ENCODE measurements at places on chromosomes 16 and 17. TPM values are rescaled to one million over a fixed set of nuclear protein-coding genes. Genes with fewer than 3 reads are reported as not detected.

DNA sequence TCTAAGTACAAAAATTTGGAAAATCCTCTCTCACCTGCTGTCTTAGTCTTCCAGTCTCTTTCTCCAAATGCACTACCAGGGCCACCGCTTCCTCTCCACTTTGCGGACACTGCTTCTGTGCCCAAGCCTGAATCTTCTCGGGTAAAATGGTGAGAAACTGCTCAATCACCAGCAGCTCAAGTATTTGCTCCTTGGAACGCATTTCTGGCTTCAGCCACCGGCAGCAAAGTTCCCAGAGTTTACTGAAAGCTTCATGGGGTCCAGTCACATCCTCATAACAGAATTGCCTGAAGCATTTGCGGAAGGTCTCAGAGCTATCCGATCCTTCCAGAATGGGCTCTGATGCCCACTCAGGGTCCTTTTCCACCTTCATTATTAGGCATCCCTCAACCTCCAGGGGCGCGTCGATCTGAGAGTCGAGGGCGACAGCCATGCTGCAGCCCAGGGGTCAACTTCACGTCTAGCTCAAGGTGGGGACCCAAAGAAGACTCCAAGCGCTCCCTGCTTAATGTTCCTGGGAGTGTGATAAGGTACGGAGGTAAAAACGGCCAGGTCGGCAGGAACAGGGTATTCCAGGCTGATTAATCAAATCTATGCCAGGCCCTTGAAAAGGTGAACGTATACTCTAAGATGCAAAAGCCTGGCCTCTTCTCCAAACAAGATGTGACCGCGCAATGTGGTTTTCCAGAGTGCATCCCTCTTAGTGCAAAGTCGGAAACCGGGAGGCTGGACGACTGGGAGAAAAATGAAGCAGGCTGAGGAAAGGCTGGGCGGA is 763 bp downstream of the ZKSCAN2 start:
- no peaks in the 10 kb centered on the region for H3K36me3 ChIP-seq
- H3K4me1 ChIP-seq = peaks cover 22% of the 10 kb centered on the region
- H3K27me3 ChIP-seq = no peaks in the 10 kb centered on the region
- H3K27ac ChIP-seq = no peak overlapping the region
- peak overlapping the region; percentile 78 for H3K4me3 ChIP-seq

DNA sequence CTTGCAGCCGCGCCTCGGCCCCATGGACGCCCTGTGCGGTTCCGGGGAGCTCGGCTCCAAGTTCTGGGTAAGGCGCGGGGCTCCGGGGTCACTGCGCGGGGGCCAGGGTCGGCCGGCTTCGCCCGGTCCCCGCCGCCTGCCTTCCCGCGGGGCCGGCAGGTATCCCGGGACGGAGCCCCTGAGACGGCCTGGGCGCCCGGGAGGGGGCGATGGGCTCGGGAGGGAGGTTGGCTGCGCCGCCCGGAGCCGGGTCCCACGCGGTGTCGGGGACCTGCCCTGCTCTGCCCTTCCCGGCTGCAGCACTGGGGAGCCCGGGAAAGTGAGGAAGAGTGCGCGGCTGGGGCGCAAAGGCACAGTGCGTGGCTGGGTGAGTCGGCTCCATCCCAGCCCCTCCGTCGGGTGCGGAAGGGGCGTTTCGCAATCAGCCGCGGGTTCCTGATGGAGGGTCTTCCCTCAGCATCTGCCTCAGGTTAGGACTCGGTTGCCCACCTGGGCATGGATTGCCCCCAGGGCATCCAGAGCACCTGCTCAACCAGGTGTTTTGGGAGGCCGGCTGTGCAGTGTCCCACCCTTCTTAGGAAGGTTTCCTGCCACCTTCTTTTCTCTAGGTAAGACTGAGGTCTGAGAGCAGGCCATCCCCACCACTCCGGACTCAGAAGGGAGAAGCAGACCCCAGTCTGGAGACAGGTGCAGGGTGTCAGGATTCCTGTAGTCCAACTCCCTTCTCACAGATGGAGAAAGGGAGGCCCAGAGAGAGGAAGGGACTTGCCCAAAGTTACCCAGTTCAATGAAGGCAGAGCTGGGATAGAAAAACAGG is 442 bp downstream of the ABCC3 start:
- H3K4me3 ChIP-seq = peak overlapping the region; percentile 92
- no peaks in the 10 kb centered on the region for H3K36me3 ChIP-seq
- H3K4me1 ChIP-seq = peaks cover 49% of the 10 kb centered on the region
- H3K27me3 ChIP-seq = no peaks in the 10 kb centered on the region
- DNase-seq = no peak

DNA sequence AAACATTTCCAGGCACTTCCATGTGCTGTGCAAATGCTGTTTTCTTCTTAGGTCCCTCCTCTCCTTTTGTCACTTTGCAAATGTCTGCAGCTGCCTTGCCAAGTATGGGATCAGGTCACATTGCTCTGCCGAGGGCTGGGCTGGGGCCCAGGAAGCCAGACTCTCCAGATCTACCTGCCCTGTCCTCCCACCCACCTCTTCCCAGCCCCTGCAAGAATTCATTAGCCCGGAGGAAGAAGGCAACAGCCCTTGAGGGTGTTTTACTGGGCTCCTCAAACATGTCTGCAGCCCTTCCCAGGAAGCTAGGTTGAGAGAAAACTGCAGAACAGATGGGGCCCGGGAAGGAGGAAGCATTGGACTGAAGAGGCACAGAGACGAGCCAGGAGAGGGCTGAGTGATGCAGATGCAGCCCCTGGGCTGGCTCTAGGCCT is 47.1 kb downstream of the WSB1 start:
- no peak overlapping the region for H3K27ac ChIP-seq
- H3K4me1 ChIP-seq = peaks cover 6% of the 10 kb centered on the region
- no peaks in the 10 kb centered on the region for H3K27me3 ChIP-seq

DNA sequence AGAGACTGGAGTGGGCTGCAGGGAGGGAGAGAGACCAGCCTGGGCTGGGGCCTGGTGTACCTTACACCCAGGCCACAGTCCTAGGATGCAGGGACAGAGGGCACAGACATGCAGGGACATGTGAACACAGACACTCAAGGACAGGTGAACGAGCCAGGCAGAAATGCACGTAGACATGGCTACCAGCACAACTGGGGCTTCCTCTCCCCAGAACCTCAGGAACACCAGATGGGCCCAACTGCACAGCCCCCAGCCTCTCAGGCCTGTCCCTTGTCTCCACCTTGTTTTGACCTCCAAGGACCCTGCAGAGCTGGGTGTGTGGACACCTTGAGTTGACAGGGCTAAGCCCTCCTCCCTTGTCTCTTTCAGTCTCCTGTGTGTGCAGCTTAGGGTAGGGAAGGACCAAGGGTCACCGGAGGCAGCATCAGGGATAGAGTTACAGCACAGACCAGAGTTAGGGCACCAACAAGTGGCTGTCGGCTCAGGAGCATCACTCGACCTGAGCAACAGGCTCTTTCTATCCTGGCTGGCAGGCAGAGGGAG is 9.2 kb downstream of the SEZ6 start:
- DNase-seq = no peak
- H3K36me3 ChIP-seq = no peaks in the 10 kb centered on the region
- no peak overlapping the region for H3K27ac ChIP-seq
- no peaks in the 10 kb centered on the region for H3K27me3 ChIP-seq
- no peaks in the 10 kb centered on the region for H3K4me1 ChIP-seq

DNA sequence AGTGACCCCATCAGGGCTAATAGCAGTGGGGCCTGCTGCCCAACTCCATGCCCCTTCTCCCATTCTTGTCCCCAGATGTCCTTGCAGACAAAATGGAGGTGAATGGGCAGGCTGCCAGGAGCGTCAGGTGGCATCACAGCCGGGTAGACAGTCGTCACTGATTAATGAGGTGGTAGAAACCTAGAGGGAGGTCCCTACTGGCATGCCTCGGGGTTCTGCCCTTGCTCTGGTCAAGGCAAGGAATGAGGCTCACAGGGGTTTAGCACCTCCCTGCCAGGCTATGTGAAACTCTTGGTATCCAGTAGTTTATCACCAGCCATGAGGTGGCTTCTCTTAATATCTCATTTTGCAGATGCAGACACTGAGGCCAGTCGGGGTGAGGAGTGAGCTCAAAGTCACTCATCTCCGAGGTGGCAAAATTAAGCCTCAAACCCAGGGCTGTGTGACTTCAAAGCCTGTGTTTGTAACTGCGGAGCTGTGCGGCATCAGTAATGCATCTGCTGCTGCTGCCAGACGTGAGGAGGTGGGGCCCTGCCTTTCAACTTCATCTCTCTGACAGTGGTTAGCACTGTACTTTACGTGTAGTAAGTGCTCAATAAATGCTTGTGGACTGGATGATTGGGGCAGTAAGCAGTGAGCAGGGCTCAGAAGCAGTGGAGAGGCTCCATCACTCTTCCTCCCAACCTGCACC is 21.3 kb downstream of the RAI1 start:
- no peaks in the 10 kb centered on the region for H3K36me3 ChIP-seq
- peaks cover 61% of the 10 kb centered on the region for H3K4me1 ChIP-seq
- no peaks in the 10 kb centered on the region for H3K27me3 ChIP-seq
- no peak for DNase-seq
- H3K27ac ChIP-seq = no peak overlapping the region
- H3K4me3 ChIP-seq = no peak overlapping the region

GRCh38 chr16:12794486-12795387 is 8.9 kb downstream of the CPPED1 start:
- DNase-seq = peak; percentile 3
- H3K36me3 ChIP-seq = no peaks in the 10 kb centered on the region
- no peaks in the 10 kb centered on the region for H3K4me1 ChIP-seq
- H3K4me3 ChIP-seq = no peak overlapping the region
- no peak overlapping the region for H3K27ac ChIP-seq
- no peaks in the 10 kb centered on the region for H3K27me3 ChIP-seq

DNA sequence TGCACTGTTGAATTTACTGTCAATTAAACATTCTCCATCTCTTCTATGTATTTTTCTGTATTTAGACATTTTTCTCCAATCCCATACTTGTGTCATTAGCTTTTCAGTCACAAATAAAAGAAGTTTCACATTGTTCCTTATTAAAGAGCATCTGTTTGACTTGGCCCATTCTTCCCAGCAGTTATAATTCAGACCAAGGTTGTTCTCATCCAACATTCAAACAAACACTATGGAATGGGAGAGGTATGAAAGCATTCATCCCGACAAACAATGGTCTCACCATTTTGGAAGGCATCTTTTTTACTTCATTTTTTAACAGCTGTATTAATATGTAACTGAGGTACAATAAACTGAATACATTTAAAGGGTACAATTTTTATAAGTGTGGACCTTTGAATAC is 208.8 kb upstream of the MAF start:
- no peaks in the 10 kb centered on the region for H3K36me3 ChIP-seq
- no peak overlapping the region for H3K27ac ChIP-seq
- H3K4me3 ChIP-seq = no peak overlapping the region
- H3K27me3 ChIP-seq = no peaks in the 10 kb centered on the region

DNA sequence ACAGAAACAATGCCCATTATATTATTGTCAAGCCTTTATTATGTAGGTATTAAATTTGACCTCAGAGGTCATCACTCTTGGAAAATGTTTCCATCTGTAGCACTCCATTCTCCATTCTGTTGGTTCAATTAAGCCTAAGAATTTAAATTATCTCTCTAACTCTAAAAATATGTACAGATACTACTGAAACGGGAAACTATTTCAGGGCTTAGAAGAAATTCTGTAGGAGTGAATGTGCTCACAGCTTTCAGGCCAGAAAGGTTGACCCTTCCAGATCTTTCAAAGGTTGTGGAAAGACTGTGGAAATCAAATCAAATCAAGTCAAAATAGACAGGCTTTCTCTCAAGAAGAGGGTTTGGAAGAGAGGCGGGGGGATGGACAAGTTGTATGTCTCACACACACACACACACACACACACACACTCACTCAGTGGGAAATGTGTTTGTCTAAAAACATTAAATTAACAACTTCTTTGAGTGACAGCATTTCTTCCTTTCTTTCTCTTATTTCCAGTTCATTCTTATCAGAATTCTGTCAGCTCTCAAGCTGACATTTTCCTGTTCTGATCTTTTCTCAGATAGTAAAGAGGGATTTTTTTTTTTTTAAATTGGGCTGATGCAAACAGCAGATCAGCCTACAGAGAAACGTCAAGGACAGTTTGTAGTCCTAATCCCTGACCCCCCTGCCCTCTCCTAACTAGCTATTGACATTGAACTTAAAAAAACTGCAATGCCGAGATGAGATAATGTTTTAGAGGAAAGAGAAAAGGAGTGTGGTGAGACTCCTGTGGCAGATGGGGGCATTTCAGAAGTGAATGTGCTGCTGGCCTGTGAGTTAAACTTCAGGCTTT is 139.0 kb upstream of the ZFHX3 start:
- H3K4me1 ChIP-seq = no peaks in the 10 kb centered on the region
- H3K27ac ChIP-seq = no peak overlapping the region
- no peaks in the 10 kb centered on the region for H3K27me3 ChIP-seq

GRCh38 chr17:36980280-36980761 is 31.6 kb downstream of the AATF start:
- H3K4me3 ChIP-seq = no peak overlapping the region
- H3K36me3 ChIP-seq = no peaks in the 10 kb centered on the region
- H3K4me1 ChIP-seq = peaks cover 21% of the 10 kb centered on the region
- no peaks in the 10 kb centered on the region for H3K27me3 ChIP-seq
- no peak overlapping the region for H3K27ac ChIP-seq

DNA sequence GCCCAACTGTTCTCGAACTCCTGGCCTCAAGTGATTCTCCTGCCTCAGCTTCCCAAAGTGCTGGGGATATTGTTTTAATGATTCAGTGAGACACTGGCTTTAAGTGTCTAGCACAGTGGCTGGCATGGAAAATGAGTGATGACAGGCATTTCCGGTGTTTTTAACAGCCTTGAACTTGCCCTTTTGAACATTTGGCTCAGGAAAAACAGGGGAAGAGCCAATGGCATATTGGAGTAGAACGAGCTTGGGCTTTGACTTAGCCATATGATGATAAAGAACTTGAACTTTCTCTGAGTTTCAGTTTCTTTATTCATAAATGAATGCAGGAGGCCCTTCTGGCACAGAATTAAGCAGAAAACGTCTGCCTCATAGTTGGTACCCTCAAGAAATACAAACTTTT is 145.0 kb upstream of the HS3ST4 start:
- H3K4me1 ChIP-seq = no peaks in the 10 kb centered on the region
- no peaks in the 10 kb centered on the region for H3K36me3 ChIP-seq
- H3K27me3 ChIP-seq = no peaks in the 10 kb centered on the region
- no peak overlapping the region for H3K27ac ChIP-seq
- no peak for DNase-seq
- no peak overlapping the region for H3K4me3 ChIP-seq

DNA sequence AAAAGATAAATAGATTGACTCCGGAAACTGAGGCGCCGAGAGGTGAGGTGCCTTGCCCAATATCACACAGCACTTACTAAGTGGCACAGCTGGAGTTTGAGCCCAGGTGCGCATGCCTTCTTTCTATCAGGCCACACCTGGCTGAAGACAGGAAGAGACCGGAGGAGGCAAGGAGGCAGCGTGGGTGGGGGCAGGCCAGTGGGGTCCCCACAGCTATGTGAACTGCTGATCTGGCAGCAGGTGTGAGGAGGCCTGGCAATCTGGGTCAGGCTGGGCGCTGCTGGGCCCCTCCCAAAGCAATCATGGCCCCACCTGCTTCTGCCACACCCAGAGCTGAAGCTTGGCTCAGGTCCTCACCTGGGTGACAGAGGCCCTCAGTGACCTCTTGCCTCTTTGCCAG is 1.9 kb upstream of the GDPD3 start:
- DNase-seq = no peak
- H3K27me3 ChIP-seq = no peaks in the 10 kb centered on the region
- no peak overlapping the region for H3K27ac ChIP-seq
- no peak overlapping the region for H3K4me3 ChIP-seq
- H3K36me3 ChIP-seq = no peaks in the 10 kb centered on the region

- no peak for DNase-seq
- no peaks in the 10 kb centered on the region for H3K36me3 ChIP-seq
- H3K4me3 ChIP-seq = no peak overlapping the region
- no peaks in the 10 kb centered on the region for H3K27me3 ChIP-seq
- peaks cover 4% of the 10 kb centered on the region for H3K4me1 ChIP-seq
Observed at GRCh38 chr17:73337330-73337710, 25.5 kb upstream of the CDC42EP4 start.

Gene EFNB3
- total RNA-seq = 1.2 TPM

Gene NPW
- total RNA-seq = not detected

Gene CD79B
- total RNA-seq = 4.4 TPM
